ENCODE measurements at places on chromosomes 6 and 20.
A peak's percentile ranks its signal among the peaks of the same experiment; 100 is the strongest.

GRCh38 chr20:39571171-39571570, 609.0 kb downstream of the DHX35 start:
- H3K4me3 ChIP-seq: no peak overlapping the region
- H3K27ac ChIP-seq: no peak overlapping the region
- no peaks in the 10 kb centered on the region for H3K4me1 ChIP-seq

DNA sequence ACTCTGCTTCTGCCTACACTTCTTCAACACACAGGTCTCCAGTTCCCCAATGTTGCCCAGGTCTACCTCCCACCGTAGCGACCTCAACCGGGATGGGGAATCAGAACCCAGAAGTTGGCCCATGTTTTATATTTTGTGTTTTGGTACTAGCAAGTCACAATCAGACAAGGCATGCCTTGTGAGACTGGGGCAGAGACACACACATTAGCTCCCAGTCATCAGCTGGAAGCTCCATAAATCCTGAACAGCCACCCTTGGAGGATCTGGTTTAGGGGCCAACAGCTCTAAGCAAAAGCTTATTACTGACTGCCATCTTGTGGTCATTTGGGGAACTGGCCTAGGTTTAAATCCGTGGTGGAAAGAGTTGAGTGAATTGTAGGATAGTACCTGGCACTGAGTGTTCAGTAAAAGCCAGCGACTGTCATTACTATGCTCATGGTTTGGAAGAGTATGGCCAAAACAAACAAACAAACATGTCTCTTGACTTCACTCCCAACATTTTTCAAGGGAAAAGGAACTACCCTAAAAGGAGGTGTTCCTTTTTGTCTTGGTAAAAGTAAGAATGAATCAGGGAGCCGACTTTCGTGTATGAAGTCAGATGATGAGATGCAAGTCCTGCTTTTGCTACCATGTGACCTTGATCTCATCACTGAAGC, 40.5 kb downstream of the PIM1 start:
- DNase-seq: no peak
- no peaks in the 10 kb centered on the region for H3K4me1 ChIP-seq
- H3K4me3 ChIP-seq: no peak overlapping the region

DNA sequence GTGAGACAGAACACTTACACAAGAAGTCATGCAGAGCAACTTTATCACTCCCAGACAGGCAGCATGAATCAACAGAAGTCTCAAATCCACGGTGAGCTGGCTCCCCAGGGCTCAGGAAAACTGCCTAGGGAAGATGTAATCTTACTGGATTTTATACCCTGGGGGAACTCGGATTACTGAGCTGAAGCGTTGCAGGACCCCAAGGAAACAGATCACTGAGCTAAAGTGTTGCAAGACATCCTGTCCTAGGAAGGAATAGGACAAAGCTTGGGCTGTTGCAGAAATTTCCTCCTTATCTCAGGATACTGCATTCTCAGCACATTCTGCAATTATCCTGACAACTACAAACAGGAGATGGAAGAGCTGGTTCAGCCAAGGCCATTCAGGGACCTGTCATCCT, 224.8 kb downstream of the TFAP2A start:
- no peak for DNase-seq
- no peaks in the 10 kb centered on the region for H3K36me3 ChIP-seq
- H3K27ac ChIP-seq: no peak overlapping the region
- no peaks in the 10 kb centered on the region for H3K4me1 ChIP-seq
- H3K27me3 ChIP-seq: no peaks in the 10 kb centered on the region
- no peak overlapping the region for H3K4me3 ChIP-seq

DNA sequence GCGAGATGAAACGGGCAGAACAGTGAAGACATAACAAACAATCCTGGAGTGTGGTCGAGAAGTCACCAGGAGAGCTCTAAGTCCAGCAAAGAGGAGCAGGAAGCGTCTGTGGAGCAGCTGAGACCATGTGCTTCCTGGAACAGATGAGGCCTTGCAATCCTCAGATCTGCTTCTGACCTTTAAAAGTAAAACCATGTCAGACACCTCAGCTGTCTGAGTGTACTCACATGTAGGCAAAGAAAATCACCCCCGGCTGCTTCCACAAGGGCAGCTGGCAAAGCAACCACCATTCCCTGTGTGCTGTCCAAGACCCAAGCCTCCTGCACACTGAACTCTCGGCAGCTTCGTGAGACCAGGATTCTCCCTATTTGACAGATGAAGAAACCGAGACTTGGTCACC, 76.6 kb downstream of the EDN3 start:
- no peaks in the 10 kb centered on the region for H3K27me3 ChIP-seq
- H3K27ac ChIP-seq: no peak overlapping the region
- H3K36me3 ChIP-seq: no peaks in the 10 kb centered on the region
- DNase-seq: no peak
- no peaks in the 10 kb centered on the region for H3K4me1 ChIP-seq

DNA sequence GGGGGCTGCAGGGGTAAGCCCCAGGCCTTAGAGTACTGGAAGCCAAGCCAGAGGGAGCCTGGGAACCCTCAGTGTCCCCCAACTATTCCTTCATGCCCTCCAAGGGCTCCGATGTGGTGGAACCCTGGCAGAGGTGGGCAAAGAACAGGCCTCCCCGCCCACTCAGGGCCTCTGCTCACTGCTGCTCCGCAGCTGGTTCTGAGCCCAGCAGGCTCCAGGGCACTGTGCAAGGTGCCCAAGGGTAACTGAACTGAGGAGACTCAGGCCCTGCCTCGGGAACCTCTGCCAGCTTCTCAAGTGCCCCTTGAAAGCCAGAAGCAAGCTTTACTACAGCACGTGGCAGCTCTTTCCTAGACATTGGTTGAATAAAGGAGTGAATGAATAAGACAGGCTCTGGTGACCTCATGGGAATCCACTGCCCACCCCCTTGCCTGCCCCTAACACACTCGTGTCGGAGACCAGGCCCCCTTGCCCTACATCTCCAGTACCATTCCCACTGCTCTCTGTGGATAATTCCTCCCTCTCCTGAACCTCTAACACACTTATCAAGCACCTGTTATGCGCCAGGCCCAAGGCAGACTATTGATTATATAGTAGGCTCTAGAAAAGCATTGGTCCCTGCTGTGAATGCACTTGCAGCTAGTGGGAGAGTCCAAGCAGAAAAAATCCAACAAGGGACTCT, 55.0 kb downstream of the TOX2 start:
- no peak overlapping the region for H3K27ac ChIP-seq
- no peak for DNase-seq
- H3K4me1 ChIP-seq: peaks cover 4% of the 10 kb centered on the region
- no peaks in the 10 kb centered on the region for H3K36me3 ChIP-seq

DNA sequence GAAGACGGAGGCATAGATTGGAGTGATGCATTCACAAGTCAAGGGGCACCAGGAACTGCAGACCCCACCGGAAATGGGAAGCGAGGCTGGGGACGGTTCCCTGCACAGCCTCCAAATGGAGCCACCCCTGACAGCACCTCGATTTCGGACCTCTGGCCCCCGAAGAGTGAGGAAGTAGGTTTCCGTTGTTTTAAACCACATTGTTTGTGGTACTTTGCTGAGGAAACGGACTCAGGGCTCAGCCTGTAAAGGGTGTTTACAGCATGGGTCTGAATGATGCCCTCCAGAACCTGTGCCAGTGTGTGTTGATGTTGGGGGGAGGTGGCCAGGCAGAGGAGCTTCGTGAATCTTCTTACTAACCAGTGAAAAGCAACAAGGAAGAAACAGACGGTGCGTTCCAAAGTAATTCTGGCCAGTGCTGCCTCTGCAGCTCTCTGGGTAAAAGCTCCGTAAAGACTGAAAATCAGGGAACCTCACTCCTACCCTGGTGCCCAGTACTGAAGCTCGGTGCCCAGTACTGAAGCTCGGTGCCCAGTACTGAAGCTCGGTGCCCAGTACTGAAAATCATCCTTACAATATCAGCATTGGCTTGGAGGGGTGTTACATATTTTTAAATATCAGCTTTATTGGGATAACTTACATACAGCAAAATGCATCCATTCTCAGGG, 30.1 kb upstream of the CCR6 start:
- H3K27ac ChIP-seq: peak overlapping the region; percentile 0
- DNase-seq: no peak
- no peaks in the 10 kb centered on the region for H3K4me1 ChIP-seq
- H3K4me3 ChIP-seq: no peak overlapping the region
- H3K27me3 ChIP-seq: no peaks in the 10 kb centered on the region

DNA sequence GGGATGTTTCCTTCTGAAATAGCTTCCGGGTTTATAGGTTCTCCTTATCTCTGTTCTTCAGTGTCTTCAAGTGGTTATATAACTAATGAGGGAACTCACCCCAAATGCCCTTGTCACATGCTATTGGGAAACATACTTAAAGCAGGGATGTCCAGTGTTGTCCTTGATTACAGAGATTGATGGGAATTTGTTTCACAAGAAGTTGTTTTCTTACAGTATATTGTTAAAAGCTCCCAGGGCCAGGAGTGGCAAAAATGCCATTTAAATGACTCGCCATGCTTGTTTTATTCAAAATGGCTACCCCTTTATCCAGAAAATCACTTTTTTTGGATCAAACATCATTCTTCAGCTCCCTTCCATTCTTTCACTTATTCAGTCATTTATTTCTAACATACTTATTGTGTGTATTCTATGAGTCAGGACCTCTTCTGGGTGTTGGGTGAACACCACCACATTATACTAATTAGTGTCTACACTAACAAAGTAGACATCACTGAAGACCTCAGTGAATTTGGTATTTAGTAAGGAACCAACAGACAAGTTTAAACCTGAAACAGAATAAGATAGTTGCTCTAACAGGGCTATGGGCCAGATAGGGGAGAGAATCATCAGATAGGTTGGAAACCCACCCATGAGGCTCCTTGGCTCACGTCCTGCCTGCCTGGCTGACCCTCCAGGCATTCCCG, 791.1 kb downstream of the MAFB start:
- H3K4me1 ChIP-seq: no peaks in the 10 kb centered on the region
- no peak overlapping the region for H3K4me3 ChIP-seq
- no peaks in the 10 kb centered on the region for H3K36me3 ChIP-seq
- DNase-seq: no peak
- H3K27ac ChIP-seq: no peak overlapping the region
- no peaks in the 10 kb centered on the region for H3K27me3 ChIP-seq

DNA sequence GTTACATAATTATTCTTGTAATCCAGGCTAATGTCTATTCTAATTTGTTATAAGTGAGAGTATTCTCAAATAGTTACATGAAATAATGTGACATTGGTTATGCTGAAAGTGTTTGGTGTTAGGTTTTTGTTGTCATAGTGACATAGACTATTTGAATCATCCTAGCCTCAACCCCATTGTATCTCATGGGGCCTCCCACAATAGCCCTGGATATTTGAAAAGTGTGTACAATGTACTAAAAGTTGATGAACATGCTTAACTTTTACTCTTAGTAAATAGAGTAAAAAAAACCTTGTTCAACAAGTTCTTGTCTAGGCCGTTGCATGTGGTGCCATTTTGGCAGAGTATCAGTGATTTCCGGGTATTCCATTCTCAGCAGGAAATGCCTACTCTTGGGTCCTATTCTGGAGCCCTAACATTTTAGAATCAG, 83.0 kb downstream of the RTN4IP1 start:
- no peak for DNase-seq
- H3K36me3 ChIP-seq: peaks cover 79% of the 10 kb centered on the region
- no peaks in the 10 kb centered on the region for H3K27me3 ChIP-seq
- H3K4me3 ChIP-seq: no peak overlapping the region

- H3K27ac ChIP-seq: no peak overlapping the region
- no peak overlapping the region for H3K4me3 ChIP-seq
- no peak for DNase-seq
Measured at GRCh38 chr6:136607204-136607931, 57.1 kb upstream of the MAP7 start.

DNA sequence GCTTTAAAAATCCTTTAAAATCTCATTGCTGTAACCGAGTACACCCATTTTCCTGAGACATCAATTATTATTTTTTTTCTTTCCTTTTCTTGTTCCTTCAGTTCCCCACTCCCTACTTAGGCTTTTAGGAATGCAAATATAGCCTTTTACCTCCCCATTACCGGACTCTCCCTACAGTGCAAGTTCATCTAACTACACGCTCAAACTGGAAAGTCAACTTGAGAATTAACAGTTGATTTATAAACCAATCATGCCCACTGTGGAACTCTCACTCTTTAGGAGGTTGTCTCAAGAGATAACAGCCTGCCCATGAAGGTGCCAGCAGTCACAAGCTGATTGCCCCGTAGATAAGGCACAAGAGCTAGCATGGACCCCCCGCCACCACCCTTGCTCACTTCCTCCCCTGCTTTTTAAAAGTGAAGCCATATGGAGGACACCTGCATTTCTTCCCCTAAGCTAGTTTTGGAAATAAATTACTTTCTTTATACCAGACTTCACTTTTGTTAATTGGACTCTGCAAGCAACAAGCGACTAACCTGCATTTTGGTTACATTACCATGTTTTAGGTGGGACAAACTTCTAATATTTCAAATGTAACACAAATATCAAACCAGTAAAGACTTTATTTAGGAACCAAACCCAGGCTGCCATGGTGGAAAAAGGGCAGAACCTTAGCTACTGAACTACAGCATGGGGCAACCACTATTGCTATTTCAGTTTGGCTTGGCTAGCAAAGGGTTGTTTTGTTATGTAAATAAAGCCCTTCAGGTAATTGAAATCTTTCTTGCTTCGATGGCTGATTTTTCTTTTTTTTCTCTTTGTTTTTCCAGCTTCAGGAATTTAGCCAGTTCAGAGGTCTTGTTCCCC, 34.9 kb downstream of the UBD start:
- no peaks in the 10 kb centered on the region for H3K4me1 ChIP-seq
- no peaks in the 10 kb centered on the region for H3K27me3 ChIP-seq
- no peak overlapping the region for H3K27ac ChIP-seq
- no peaks in the 10 kb centered on the region for H3K36me3 ChIP-seq
- DNase-seq: no peak

- H3K4me1 ChIP-seq: peaks cover 34% of the 10 kb centered on the region
- no peaks in the 10 kb centered on the region for H3K36me3 ChIP-seq
- H3K4me3 ChIP-seq: no peak overlapping the region
Measured at GRCh38 chr6:6889601-6890000, 218.2 kb upstream of the RREB1 start.

DNA sequence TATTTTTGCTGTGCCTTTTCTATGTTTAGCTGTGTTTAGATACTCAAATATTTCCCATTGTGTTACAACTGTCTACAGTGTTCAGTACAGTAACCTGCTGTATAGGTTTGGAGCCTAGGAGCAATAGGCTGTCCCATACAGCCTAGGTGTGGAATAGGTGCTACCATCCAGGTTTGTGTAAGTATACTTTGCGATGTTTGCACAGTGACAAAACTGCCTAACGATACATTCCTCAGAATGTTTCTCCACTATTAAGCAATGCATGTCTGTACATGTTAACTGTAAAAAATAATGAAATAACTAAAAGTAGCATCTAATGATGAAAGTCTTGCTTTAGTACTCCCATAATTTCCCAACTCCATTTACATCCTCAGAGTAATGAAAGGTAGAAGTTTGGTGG, 46.0 kb downstream of the SERAC1 start:
- H3K36me3 ChIP-seq: peaks cover 55% of the 10 kb centered on the region
- H3K27me3 ChIP-seq: no peaks in the 10 kb centered on the region
- no peak overlapping the region for H3K4me3 ChIP-seq
- H3K27ac ChIP-seq: no peak overlapping the region
- H3K4me1 ChIP-seq: no peaks in the 10 kb centered on the region
- DNase-seq: no peak
